ENCODE measurements at places on chromosomes 3 and 15.
A peak's percentile ranks its signal among the peaks of the same experiment; 100 is the strongest.

- peaks cover 68% of the 10 kb centered on the region for H3K27me3 ChIP-seq
- no peaks in the 10 kb centered on the region for H3K4me1 ChIP-seq
- no peaks in the 10 kb centered on the region for H3K36me3 ChIP-seq
- H3K4me3 ChIP-seq, result no peak overlapping the region
- no peak for DNase-seq
Measured at GRCh38 chr15:100878648-100879047, 983 bp upstream of the ALDH1A3 start.

GRCh38 chr3:46460051-46460450, 4.7 kb downstream of the LTF start:
- peaks cover 26% of the 10 kb centered on the region for H3K27me3 ChIP-seq
- H3K4me1 ChIP-seq, result peaks cover 8% of the 10 kb centered on the region
- H3K36me3 ChIP-seq, result no peaks in the 10 kb centered on the region

DNA sequence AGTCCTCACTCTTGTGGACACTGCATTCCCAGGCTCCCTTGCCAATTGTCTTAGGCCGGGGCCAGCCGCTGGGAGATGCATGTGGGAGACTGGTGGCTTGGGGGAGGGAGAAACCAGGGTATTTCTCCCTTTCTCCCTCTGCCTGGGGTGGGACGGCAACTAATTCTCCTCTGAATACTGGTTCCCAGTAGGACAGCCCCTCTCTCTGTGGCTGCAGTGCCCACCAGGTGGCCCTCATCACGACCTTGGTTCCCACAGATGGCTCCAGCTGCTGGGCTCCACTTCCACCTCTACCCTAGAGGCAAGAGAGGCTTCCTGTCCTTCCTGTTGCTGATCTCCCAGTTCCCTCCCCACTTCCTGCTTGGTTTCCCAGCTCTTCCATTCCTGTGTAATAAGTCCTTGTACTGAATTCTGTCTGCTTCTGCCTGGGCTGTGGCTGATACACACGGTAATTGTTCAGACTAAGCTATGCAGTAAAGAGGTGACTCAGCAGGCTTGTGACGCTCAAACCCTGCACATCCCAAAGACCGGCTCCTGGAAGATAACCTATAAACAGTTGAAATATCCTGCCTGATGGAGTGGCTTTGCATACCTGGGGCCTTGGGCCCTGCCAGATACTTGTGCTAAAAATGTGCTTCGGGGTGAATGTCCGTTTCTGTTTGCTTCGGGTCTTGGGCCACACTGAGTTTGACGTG, 20.4 kb upstream of the COPG1 start:
- H3K27me3 ChIP-seq, result no peaks in the 10 kb centered on the region
- H3K4me1 ChIP-seq, result peaks cover 3% of the 10 kb centered on the region
- H3K36me3 ChIP-seq, result no peaks in the 10 kb centered on the region
- DNase-seq, result peak; percentile 27

DNA sequence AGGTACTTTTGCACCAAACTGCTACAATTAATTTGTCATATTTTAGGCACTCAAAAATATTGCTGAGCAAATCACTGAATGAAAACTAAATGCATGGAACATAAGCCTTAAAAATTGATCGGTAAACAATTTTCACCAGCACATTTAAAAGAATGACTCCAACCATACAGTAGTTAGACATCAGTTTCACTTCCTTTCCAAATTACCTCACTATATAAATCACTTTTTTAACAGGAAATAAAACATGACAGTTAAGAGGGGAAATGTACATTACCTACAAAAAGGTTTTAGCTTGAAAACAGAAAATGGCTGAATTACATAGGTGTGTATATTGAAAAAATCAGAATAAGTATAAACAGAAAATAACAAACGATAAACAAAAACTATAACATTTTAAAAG, 108.4 kb downstream of the SERPINI1 start:
- no peaks in the 10 kb centered on the region for H3K36me3 ChIP-seq
- H3K27me3 ChIP-seq, result no peaks in the 10 kb centered on the region
- H3K27ac ChIP-seq, result no peak overlapping the region
- no peaks in the 10 kb centered on the region for H3K4me1 ChIP-seq
- no peak overlapping the region for H3K4me3 ChIP-seq

Measured in large intestine (tissue), 12 donors.